ENCODE measurements at places on chromosomes 11 and 22.

DNA sequence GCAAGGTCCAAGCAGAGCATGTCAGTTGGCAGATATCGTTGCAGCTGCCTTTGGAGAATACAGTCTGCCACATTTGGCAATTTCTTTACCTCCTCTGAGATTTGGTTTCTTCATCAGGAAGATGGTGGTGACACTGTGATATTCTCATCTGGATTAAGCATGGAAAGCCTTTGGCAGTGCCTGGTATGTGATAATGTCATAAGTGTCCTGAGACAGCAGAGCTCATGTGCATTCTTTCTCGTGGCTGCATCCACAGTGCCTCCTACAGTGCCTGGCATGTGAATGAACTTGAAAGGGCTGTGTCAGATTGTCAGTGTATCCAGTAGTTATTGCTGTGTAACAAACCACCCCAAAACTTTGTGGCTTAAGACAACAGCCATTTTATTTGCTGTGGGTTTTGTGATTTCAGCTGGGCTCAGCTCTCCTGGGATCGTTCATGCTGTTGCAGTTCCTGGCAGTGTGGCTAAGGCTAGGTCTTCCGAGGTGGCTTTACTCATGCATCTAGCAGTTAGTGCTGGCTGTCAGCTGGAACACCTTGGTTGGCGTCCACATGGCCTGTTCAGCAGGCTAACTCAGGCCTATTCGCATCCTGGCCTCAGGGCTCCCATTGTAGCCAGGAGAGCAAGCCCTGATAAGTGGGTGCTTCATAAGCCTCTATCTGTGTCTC, 35.7 kb upstream of the MICAL2 start:
- DNase-seq: no peak

GRCh38 chr11:69542314-69543168, 61.1 kb downstream of the LINC01488 start:
- no peak for DNase-seq

GRCh38 chr22:42611051-42611450, 3.6 kb downstream of the POLDIP3 start:
- no peak for DNase-seq

- no peak for DNase-seq
Measured at GRCh38 chr11:34850334-34850733, 65.8 kb downstream of the APIP start.

GRCh38 chr22:26524870-26525269, 12.6 kb upstream of the TFIP11 start:
- DNase-seq: no peak

DNA sequence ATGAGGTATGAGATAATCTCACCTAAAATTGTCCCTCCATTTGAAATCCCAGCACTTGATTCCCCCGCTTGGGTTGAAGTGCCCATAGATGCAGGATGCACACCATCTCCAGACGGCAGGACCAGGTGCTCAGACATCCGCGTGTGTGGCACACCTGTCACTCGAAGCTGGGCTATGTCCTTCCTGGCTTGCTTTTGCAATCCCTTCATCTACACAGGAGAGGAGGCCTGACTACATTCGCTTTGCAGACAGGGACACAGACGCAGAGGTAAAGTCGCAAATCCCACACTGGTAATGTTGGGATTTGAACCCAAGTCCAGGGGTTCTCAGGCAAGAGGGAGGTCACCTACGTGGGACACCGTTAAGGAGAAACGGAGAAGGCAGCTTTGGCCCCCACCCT, 7.2 kb upstream of the CYTH4 start:
- DNase-seq: no peak

- no peak for DNase-seq
Measured at GRCh38 chr11:88475991-88476418, 138.5 kb upstream of the CTSC start.

- DNase-seq: no peak
Measured at GRCh38 chr11:114440121-114440860, 1.0 kb downstream of the REXO2 start.

DNA sequence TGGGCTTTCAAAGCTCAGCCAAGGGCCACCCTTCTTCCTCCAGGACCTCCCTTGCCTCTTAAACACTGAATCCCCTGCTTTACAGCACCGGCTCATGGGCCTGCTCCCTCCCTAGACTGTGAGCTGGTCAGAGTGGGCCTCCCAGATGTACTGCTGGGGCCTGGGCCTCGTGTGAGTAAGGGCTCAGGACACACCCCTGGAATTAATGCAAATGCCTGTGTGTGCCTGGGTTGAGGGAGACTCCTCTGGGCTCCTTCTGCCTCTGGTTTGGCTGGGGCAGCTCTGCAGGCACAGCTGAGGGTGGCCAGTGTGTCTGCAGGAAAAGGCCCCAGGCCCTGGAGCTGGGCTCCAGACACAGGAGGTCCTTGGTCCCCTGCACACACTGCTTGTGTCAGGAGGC, 24.2 kb downstream of the ALX4 start:
- DNase-seq: no peak

DNA sequence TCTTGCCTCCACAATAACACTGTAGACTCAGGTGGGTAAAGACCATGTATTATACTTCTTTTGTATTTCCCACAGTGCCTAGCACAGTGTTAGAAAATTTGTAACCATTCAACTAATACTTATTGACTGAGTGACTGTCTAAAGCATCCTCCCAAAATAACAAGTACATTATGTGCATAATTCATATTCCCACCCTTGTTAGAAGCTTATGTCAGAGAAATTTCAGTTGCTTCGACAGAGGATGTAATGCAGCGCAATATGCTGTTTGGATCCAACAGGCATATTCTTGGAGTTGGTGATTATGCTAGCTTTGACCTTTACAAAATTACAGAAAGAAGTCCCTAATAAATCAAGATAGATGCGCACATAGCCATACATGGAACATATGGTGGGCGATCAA, 53.0 kb downstream of the AMBRA1 start:
- DNase-seq: no peak

DNA sequence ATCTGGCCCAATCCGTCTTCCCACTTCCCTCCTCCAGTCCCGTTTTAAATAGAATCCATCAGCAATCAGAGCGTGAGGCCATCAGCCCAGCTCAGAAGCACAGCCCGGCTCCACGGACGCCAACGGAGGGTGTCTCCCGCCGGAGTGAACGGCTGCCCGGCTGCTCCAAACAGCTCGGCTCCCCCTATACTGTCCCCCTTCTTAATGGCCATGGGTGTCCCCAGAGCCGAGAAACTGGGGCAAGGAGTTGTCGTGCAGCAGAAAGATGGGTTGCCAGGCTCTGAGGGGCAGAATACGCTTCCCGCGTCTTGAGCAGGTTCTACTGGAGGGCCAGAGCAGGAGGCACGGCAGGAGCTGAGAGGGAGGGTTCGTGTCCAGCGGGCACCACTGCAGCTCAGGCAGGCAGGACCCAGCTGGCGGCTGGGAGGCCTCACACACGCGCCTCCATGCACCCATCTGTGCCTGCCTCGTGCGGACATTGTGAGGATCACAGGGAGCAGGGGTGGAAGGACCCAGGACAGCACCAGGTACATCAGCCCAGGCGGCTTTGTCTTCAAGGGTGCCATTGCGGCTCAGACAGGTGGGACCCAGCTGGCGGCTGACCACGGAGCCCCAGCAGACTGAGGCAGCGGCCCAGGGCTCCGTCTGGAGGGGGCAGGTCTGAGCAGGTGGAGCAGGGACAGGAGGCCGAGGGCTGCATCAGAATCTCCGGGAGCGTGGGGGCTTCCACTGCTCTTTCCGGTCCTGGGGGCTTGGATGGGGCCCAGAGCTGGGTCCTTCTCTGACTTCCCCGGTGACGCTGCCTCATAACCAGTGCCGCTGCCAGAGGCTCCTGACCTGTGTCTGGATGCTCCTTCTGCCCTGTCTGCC, 882.7 kb downstream of the BRD1 start:
- DNase-seq: no peak

DNA sequence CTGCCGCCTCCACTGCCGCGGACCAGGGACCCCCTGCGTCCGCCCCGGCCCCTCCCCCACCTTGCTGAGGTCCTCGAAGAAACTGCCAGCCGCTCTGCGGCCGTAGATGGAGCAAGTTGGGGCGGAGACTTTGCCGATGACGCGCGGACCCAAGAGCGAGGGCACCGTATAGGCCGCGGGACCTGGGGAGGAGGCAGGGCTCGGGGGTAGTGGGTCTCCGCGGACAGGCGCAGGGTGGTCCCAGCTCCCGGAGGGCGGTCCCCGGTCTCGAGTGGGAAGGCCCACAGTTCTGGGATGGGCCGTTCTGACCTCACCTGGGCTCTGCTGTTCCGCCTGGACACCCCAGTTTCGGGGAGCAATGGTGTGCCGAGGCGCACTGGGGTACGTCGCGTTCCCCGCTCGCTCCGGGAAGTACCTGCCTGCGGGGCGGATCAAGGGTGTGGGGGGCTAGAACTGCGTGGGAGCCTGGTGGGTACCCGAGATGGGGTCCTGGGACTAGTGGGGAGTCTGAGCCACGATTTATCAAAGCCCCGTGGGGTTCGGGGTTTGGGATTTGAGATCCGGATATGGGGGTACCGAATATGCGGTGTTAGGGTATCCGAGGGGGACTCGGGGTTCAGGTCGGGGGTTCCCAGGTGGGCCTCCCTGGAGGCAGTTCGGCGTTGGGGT, 1.2 kb upstream of the TYMP start:
- DNase-seq: no peak

DNA sequence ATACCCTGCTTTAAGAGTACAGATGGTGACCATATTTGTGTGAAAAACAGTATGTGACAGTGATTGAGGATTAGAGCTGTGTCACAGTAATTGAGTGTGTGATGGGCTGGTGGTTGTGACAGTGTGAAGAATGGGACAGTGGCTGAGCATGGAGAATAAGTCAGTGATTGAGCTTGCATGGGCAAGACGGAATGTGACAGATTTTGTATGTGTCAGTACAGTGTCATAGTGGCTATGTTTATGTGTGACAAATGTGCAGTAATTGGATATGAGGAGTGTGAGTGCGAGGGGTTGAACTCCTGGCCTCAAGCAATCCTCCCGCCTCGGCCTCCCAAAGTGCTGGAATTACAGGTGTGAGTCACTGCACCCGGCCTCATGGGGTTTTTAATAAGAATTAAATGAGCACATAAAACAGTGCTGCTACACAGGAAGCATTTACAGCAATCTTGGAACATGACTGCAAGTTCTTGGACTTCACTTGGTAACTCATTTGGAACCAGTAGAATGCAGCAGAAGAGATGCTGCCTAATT, 583 bp upstream of the RRAS2 start:
- no peak for DNase-seq

DNA sequence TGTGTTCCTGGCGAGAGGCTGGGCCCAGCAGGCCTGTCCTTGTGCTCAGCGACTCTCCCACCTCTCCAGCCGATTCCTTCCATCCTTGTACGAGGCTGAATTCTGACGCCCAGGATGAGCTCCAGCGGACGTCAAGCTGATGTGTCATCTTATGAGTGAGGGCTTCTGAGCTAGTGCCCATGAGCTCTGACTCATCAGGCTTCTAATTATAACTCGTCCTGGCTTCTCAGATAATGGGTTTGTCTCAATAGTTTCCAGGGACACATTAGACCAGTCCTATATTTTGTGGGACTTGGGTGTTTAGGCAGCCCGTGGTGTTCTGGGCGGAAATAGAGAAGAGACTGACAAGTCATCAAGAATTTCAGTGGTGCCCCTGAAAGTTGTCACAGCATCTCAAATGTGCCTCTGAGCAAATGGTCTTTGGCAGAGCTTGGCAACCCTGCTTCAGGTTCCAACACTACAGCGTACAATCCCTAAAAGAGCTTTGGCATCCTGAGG, 108.2 kb upstream of the CD44 start:
- DNase-seq: peak; percentile 67

DNA sequence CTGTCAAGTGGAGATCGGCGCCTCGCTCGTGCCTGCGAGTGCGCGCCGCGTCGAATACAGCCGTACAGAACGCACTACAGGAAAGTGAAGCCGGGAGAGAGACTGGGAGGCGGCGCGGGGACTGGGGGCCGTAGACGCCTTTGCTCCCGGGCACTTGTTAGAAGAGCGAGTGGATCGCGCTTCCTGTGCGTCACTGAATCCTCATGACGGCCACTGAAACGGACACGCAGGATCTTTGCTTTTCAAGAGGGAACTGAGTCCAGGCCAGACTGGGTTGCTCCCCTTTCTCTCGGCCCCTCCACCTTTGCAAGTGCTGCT, 314 bp downstream of the RIC8A start:
- DNase-seq: no peak

DNA sequence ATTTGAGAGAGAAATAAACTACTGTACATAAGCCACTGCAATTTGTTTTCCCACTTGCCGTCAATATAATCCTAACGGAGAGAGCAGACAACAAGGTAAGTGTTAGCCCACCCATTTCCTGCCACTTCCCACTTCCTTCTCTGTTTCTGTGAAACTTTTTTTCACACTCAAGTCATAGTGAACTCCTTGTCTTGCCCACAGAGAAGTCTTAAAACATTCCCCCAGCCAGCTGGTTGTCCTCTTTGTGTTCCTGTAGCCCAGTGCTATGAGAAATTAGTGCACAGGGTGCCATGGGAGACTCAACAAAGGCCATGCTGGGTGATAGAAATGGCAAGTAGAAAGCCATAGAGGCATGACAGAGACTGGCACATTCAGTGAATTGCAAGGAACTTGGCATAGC, 208.6 kb downstream of the BLID start:
- no peak for DNase-seq

DNA sequence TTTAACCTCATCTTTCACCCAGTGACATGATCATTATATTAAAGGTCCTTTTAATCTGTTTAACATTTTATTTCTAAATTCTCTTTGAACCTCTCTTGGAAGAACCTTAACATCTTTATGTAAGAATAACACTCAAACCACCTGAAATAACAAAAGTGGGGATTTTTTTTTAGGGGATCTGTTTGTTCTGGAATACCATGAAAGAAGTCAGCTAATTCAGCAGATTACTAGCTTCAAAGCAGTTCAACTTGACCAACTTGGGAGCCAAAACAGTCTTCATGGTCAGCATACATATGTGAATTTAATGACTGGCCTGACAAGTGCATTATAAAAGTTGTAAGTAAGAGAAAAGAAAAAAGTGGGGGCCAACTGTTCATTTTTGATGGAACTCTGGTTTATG, 52.3 kb downstream of the CCDC34 start:
- DNase-seq: no peak

All from bone marrow (tissue), 2 donors.